Gastrocnemius medialis (tissue), 4 donors: ENCODE measurements at places on chromosomes 7 and 10.
A peak's percentile ranks its signal among the peaks of the same experiment; 100 is the strongest.

DNA sequence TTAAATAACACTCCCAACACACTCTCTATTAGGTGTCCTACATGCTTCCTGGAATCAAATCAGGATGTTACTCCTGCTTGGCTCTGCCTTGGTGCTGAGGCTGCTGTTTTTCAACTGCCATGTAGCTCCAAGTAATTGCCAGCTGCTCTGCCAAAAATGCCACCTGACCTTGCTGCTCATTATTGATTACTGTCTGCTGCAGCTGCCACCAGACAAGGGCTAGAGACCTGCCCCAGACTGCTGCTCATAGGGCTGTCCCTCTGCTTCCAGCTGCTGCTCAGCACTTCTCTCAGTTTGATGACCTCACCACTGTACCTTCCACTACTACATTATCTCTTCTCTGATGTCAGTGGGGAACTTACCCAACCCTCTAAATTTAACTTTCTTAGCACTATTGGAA, 102.5 kb downstream of the PCLO start:
- no peak for DNase-seq

DNA sequence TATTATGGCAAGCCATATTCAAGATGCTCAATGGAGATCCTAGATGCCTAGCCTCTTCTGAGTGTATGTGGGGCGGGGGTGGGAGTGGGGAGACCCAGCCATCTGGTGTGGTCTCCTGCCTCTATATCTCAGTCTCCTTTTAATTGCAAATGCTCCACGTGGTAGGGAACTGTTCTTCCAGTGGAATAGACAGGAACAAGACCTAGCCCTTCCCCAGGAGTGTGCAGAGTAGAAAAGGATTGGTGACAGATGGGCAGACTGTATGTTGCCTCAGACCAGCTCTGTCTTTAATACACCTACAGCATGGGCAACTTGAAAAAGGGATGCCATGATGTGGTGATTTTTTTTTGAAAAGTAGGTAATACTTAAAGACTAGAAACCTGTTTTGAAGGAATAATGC, 12.6 kb downstream of the CYP3A5 start:
- no peak for DNase-seq

DNA sequence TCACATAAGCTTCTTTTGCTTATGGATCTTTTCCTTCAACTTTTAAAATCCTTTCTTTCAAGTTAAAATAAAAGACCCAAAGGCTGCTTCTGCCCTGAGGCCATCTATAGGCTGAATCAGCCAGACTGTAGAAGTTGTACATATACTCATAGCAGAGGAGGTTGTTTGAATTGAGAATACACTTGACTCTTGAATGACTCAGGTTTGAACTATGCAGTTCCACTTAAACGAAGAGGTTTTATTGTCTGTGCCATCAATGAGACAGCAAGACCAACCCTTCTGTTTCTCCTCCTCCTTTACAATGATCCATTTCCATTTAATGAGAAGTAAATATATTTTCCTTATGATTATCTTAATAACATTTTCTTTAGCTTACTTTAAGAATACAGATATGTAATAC, 5.8 kb downstream of the ZNF365 start:
- no peak for DNase-seq

GRCh38 chr10:131644864-131645658, 255.7 kb upstream of the PPP2R2D start:
- no peak for DNase-seq

- DNase-seq, result no peak
Observed at GRCh38 chr7:98078197-98078870, 28.3 kb upstream of the LMTK2 start.

GRCh38 chr7:33054261-33054964, 8.2 kb downstream of the NT5C3A start:
- no peak for DNase-seq

- DNase-seq, result no peak
Observed at GRCh38 chr7:157266272-157266671, 70.5 kb upstream of the DNAJB6 start.

- DNase-seq, result no peak
Observed at GRCh38 chr7:131546583-131547141, 9.8 kb downstream of the PODXL start.

GRCh38 chr10:83542774-83543411, 596.4 kb upstream of the GHITM start:
- no peak for DNase-seq

DNA sequence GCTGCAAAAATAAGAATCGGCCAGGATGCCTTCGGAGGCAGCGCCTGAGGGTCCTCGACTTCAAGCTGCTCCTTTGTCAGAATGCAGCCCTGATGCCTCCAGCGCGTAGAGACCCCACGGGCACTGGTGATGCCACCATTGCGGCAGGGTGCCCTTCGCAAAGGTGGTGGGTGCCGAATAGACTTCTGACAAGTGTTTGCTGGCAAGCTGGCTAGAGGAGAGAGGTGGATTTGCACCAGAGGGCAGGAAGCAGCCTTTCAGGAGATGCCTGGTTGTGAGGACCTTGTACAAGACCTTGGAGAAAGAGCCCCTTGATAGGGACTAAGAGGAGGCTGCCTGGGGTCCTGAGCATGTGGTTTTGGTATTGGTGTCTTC, 103.2 kb upstream of the PPIF start:
- no peak for DNase-seq

- DNase-seq, result no peak
Observed at GRCh38 chr7:135744938-135745702, 3.5 kb downstream of the FAM180A start.

DNA sequence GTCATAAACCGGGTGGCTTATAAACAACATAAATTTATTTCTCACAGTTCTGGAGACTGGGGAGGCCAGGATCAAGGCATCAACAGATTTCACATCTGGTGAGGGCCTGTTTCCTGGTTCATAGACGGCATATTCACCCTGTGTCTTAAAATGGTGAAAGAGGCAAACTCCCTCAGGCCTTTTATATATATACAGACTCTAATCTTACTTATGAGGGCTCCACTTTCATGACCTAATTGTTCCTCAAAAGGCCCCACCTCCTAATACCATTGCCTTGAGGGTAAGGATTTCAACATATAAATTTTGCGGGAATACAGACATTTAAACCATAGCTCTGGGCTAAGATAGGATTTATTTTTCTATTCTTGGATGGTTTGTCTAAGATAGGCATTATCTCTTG, 187.2 kb downstream of the PPP1R3A start:
- no peak for DNase-seq

GRCh38 chr10:35565602-35566081, 39.5 kb upstream of the GJD4 start:
- no peak for DNase-seq

- no peak for DNase-seq
Observed at GRCh38 chr7:55304018-55304762, 60.9 kb upstream of the LANCL2 start.

GRCh38 chr10:113425541-113425951, 127.3 kb upstream of the HABP2 start:
- no peak for DNase-seq

DNA sequence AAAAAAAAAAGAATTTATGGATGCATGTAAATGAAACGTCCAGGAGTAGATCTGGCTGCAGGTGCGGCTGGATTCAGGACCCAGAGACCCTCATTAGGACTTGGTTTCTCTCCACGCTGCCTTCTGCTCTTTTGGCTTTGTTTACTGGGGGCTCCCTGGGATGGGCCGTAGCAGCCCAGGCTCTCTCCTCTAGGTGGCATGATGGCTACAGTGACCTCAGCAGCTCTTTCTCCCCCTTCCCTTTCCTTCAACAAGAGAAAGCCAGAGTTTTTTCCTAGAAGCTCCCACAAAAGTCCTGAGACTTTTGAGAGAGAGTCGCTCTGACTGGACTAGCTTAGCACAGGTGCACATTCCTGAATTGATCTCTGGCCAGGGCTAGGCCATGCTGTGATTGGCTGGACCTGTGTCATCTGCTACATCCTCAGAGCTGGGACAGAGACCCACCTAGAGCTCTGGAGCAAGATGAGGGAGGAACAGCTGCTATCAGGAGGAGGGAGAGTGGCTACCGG, 67.8 kb upstream of the PDCD4 start:
- DNase-seq, result no peak

- DNase-seq, result no peak
Observed at GRCh38 chr7:130988443-130988842, 254.4 kb upstream of the KLF14 start.

DNA sequence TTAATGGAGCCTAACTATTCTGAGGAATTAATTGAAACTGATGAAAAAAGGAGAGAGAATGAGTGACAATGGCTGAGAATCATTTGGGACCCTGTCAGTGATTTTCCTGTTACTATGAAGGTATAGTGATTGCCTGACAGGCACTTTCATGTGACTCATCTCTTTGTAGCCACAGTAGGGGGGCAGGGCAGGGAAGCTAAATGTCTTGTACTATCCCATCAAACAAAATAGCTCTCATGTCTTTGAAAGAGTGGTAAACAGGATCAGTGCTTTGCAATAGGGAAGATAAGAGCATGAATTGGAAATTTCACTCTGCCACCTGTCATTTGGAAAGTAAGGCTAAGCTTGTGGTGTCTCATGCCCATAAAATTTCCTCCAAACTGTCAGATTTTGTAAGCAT, 94.5 kb upstream of the GSDME start:
- no peak for DNase-seq

- DNase-seq, result no peak
Observed at GRCh38 chr10:78870458-78870857, 198.3 kb upstream of the ZMIZ1 start.

- no peak for DNase-seq
Observed at GRCh38 chr7:22864301-22864700, 41.7 kb upstream of the TOMM7 start.

DNA sequence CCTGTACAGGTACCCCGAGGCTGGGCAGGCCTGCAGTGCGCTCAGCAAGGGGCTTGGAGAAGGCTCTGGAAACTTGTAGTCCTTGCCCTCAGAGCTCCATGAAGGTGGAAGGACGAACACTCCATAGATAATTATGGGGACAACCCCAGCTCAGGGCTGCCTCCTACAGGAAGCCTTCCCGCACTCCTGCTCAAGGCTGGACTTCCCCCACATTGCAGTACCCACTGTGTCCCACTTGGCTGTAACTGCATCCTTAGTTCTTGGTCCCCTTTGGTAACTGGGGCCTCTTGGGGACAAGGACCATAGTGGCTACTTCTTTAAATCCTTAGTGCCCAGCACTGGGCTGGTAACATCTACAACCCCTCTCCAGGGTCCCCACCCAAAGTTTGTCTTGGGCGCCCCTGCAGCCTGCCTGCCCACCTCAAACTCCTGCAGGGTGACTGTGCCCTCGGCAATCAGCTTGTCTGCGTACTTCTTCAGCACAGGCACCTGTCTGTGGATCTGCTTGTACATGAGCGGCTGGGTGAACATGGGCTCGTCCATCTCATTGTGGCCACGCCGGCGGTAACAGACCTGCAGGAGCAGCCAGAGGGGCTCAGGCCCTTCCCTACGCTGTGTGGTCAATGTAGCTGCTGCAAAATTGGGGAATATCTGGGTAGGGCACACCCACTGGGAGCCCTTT, 17.1 kb downstream of the OGDHL start:
- no peak for DNase-seq

DNA sequence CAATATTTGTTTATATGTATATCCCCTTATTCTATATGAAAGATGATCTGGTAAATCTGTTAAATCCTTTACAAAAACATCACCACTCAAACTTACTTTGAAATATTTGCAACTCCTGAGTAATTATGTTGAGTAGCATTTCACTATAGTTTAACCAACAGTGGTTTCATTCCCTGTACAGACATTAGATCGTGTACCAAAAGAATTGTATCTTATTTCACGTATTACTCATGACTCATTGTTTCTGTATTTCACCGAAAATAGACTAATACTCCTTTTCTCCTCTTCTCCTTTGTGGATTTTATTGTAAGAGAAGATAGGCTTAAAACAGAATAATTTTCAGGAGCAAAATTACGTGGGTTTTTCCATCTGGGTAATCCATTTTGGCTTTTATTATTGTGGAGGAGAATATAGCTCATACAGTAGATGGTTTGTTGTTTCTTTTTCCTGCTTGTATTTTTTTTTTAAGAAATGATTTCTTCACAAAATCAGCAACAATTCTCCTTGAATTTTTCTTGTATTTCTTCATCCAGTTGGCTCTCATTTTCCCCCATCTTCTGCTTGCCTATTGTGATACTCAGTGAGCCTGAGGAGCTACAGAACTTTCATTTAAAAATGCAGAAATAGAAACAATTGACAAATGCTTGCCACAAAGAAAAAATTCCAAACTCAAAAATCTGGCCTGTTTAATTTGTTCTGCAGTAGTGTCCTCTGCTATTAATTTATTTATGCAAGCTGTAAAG, 90.6 kb upstream of the OIT3 start:
- no peak for DNase-seq

DNA sequence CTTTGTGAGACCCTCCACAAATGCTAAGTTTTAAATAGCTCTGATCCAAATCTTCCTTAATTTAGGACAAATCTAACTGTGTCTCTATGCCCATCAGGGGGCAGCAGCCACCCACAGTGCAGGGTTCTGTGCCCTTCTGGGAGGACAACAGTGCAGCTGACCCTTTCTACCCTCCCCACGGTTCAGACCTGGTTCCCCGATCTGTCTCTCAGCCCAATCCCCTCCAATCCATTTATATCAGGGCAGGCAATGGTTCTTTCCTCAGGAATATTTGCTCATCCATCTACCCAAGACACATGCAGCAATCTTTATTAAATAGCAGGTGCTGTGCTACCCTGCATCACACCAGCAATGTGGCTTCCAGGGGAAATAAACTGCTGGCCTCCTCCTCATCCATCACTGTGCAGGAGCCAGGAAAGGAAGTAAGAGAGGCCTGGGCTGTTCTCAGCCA, 4.0 kb upstream of the RBM28 start:
- DNase-seq, result no peak

DNA sequence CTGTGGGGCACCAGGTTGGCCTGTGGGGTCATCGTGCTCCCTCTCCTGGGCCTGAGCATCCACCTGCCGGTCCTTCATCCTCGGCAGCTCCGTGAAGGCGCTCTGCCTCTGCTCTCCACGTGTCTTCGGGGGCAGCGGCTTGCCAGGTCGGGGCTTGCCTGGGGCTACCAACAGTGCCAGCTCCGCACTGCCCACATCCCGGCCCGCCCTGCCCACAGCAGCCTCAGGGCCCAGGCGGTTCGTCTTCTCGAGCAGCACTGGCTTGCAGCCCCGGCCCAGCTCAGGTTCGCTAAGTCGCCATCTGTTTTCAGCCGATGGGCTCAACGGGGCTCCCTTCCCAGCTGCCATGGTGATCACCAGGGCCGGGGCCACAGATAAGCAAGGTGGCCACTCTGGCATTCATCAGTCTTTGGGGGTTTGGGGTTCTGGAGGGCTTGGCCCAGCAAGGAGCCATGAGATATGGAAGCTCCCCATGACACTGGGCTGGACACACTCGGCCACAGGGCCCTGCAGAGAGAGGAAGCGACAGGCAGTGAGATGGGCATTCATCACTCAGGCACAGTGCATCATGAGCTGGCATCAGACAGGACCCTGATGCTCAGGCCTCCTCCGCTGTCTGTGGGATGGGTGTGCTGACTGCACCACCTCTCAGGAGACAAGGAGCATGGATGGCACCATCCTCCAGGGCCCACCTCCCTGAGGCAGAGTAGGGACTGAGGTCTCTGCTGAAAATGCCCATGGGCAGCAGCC, 15.5 kb downstream of the ZNF488 start:
- DNase-seq, result no peak

DNA sequence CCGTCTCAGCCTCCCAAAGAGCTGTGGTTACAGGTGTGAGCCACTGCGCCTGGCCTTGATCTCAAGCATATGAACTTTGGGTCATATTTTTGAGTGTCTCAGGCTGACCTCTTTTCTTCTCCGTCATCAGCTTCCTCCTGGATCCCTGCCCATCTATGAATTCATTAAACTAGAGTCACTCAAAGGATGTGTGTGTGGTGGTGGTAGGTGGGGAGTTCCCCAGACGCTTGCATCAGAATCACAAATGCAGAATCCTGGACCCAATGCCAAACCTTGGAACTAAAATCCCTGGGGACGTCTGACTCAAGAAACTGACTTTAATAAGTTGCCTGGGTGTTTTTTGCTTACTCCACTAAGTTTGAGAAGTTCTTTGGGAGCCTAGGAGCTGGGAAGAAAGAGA, 6.7 kb upstream of the CREB5 start:
- peak; percentile 68 for DNase-seq
